NCI-H1105 treated with DMSO at 0.1 percent for 48 hours (cell line): ENCODE measurements at places on chromosomes 5 and 9.

DNA sequence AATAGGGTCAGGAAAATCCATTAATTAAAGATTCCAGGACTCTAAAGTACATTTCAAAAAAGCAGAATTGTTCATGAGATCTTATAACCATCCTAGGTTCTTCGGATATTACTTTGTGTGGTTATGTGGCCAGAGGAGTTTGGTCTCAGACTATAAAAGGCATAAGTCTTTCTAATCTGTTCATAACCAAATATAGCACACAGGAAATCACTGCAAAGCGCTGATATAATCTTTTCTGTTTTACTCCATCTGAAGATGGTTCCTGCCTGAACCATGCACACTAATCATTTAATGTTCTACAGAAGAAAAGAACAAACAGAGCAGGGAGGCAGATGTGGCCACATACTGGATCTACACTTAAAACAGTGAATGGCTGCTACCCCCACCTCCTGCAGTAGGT is 182.8 kb downstream of the SEMA5A start:
- DNase-seq: no peak

DNA sequence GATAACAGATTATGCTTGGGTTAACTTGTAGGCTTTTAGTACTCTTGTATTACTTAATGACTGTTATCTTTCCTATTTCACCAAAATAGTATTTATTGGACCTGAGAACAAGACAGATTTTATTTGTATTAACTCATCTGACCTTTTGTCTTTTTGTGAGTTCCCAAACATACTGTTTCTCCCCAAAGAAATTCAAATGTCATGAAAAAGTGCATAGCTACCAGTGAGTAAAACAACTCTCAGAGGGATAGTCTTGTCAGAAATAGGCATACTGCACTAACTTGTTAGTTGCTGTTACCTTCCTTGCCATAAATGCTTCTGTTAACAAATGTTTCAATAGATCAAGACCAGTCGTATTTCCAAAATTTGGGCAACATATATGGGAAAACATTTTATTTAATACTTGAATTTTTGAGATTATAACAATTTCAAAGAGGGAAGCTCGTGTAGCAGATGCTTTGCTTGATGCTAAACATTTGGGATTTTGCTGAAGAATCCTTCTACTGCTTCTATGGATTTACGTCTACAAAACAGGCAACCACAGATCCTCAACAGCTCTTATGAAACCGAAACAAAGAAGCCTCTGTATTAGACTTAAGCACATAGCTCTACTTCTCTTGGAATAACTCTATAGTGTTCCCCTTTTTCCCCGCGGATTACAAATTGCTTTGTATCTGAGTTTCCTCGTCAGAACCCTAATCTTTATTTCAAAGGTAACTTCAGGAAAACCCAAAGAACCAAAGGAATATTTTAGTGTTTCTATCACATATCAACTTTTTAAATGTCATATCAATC is 248.8 kb downstream of the MCTP1 start:
- no peak for DNase-seq

GRCh38 chr5:142561486-142562097 is 124.3 kb downstream of the FGF1 start:
- no peak for DNase-seq

DNA sequence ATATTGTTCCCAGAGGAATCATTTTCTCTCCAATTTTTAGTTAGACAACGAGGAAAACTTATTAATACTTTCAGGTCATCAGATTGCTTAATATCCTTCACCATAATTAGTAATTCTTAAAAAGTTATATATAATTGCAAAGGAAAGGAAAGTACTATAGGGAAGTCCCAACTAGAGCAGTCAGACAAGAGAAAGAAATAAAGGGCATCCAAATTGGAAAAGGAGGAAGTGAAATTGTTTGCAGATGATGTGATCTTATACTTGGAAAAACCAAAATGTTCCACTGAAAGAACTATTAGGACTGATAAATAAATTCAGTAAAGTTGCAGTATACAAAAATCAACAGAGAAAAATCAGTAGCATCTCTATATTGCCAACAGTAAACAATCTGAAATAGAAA is 223.5 kb upstream of the MEF2C start:
- DNase-seq: no peak

DNA sequence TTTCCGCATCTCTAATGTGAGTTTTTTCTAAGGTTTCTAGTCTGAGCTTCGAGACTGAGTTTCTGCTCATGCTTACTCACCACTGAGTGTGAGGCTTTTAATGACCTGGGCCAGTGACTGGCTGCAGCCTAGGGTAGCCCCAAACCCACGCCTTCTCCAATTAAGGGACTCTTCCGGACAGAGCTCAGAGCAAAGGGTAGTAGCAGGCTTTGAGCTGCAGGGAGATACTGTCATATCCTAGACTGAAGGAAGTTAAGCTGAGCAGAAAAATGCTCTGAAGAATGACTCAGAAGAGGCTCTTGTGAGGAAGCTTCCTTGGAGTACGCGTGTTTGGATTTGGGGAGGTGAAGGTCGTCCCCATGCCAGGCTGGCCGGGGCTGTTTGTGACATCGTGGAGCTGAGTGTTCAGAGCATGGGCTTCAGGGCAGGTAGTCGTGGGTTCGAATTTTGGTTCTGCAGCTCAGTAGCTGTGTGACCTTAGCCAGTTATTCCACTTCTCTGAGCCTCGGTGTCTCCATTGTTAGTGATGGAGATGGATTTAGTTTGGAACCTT is 3.5 kb downstream of the USP20 start:
- DNase-seq: no peak

GRCh38 chr5:128765448-128766061 is 199.7 kb upstream of the SLC27A6 start:
- DNase-seq: no peak

- no peak for DNase-seq
These were observed 1.4 kb downstream of the STING1 start for GRCh38 chr5:139481122-139481533.

DNA sequence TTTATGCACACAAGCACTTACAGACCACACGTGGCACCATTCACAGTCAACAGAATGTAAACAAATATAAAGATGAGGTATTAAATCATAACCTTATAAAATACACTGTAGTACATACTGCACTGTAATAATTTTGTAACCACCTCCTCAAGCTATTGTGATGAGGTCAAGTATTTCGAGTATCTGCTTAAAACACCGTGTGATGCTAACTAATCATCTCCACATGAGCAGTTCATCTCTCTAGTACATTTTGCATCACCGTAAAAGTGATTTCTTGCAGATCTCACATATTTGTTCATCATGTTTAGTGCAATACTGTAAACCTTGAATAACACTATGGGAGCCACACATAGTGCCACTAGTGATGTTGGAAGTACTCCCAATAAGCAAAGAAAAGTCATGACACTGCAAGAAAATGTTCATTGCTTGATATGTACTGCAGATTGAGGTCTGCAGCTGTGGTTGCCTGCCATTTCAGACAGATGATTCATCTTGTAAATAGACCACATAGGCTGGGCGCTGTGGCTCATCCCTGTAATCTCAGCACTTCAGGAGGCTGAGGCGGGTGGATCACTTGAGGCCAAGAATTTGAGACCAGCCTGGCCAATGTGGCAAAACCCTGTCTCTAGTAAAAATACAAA is 44.3 kb downstream of the FOXB2 start:
- no peak for DNase-seq

DNA sequence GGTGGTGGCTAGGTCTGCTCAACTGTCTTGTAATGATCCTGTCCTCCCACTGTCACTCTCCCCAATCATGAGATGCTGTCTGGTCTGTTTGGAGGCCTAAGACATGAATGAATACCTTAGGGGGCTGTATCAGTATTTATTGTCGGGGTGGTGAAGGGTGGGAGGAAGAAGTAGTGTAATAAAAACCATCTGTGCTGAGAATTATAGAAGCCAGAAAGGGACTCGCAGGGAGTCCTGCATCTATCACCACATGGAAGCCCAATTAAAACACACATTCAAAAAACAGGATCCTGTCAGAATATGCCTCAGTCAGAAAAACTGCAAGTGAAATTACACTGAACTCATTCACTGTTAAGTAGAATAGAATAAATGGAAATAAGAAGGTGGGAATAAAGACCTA is 1134.3 kb upstream of the C9orf72 start:
- no peak for DNase-seq

DNA sequence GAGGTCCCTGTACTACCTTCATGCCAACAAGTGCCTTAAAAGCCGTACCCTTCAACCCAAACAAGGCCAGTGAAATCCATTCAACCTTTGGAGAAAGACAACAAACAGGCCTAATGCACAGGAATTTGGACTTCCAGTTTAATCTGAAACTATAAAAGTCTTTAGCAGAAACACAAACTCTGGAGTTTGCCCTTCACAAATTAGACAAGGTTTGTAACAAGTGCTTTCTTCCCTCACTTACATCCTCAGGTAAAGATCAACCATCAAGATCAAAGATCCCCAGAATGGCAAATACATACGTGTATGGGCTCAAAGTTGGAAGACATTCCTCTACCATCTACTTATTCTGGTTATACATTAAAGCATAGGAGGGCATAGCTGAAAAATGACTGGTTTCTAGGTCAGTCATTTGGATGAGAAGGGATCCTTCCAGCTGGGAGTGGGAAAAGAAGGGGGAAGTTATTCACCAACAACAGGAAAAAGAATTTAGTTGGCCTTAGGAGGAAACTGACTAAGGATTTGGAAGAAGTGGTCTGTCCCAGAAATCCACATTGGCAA is 2.0 kb downstream of the DAB2 start:
- no peak for DNase-seq

- no peak for DNase-seq
These were observed 322.7 kb downstream of the ARHGEF28 start for GRCh38 chr5:73948720-73949119.

DNA sequence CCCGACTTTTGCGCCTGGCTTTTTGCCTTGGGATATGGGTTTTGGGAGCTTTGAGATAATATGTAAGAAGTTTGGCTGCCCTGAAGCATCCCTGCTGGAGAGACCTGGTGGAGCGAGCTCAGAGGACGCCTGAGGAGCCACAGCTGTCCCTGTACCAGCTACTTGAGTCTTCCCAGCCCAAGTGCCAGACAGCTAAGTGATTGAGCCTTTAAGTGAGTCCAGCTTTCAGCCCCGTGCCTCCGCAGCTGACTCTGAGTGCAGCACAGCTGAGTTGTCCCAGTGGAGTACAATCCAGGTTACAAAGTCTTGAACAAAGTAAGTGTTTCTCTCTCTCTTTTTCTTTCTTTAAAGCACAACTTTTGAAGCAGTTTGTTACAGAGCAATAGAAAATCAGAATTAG is 203.8 kb upstream of the DAP start:
- DNase-seq: no peak
